ENCODE measurements at places on chromosomes 13 and 19.

DNA sequence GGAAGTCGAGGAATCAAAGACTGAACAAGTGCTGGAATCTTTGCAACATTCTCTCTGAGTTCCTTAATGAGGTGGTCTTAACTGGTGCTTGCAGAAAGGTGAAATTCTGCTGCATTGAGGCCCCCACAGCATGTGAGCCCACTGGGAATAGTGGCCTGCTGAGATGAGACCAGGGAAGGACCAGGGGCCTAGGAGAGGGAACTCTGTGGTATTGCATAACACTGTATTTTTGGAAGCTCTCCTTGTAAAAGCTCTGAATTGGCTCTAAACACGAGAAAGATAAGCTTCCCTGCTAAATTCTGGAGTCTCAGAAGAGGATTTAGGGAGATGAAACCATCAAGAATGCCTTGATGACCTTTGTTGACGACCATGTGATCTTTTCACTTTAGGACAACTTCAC lies 100.4 kb upstream of the TSC22D1 start:
- no peak for DNase-seq

DNA sequence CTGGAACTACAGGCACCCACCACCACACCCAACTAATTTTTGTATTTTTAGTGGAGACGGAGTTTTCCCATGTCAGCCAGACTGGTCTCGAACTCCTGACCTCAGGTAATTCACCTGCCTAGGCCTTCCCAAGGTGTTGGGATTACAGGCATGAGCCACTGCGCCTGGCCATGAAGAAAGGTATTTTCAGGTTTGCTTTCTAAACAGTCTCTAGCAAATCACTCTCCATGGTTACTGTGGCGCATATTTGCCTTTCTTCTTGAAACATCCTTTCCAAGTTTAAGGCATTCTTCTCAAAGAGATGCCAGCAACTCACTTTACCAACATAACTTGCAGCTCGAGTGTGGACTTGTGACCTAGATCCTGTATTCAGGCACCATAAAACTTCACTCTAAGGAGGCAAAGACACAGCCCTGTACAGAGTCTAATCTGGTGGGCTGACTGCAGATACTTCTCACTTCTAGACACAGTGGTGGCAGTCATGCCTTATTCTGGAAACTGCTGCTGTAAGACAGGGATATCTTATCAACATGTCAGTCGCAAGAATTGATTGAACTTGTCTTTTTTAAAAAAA lies 461.4 kb upstream of the TSHZ3 start:
- DNase-seq, result no peak

DNA sequence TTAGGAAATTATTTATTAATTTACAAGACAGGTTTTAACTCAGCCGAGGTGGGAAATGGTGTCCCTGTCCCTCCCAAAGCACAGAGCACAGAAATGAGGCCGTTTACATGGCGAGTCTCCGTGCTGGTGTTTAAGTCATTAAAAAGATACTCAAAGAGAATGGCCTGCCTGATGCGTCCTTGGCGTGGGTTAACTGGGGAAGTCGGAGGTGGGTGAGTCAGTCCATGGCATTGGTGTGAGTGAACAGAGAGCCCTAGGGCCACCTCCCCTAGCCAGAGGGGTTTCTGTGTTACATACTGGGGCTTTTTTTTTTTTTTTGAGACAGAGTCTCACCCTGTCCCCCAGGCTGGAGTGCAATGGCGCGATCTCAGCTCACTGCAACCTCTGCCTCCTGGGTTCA lies 3.9 kb downstream of the FEM1A start:
- DNase-seq, result no peak

- no peak for DNase-seq
These were observed 86.8 kb downstream of the TM9SF2 start for GRCh38 chr13:99587893-99588606.

DNA sequence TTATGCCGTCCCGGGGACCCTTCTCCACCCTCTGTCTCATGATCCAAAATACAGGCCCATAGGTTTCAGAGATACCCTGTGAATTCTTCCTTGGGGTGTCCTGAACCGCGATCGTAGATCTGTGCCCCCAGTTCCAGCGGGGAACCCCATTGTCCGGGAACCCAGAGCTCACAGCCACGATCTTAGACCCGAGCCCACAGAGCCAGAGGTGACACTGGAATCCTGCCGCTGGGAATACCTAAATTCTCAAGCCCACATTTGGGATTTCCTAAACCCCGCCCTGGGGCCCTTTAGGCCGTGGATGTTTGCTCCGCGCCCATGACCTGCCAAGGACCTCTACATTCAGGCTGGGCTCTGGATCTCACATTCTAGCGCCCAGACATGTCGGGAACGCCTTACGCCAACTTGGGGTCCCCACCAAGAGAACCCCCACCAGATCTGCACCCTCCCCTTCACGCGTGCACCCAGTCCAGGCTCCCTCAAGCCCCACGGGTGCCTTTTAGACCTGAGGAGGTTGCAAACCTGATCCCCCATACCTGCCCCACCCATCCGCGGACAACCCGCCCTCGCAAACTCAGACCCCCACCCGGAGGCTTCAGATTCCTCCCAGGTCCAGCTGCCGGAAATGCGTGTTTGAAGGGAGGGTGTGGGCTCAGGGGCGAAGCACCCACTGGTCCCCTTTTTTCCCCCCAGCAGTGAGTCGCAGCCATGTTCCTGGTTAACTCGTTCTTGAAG lies 605 bp downstream of the CAPNS1 start:
- peak; percentile 69 for DNase-seq

DNA sequence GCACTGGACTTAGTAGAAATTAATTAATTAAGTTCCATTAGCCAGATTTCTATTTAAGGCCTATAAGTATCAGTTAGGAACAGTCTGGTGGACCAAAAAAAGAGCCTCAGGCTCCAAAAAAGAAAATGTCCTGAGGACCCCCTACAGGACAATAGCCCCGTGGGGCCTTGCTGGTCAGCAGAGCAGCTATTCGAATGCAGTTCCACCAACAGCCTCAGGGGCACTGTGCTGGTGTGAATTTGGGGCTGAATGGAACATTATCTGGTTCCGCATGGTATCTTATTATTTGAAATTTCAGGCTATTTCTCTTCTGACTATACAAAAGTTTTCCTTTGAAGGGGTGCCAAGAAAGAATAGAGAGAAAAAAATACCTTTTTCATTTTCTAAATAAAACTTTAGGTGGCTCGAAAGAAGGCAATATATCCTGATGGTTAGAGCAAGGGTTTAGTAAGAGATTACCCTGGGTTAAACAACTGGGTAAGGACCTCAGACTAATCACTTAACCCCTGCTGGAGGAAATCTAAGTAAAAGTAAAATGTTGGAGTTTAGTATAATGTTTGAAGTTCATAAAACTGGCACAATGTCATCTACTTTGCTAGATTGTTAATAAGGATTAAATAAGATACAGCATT lies 147.2 kb downstream of the MIPEP start:
- DNase-seq, result no peak

DNA sequence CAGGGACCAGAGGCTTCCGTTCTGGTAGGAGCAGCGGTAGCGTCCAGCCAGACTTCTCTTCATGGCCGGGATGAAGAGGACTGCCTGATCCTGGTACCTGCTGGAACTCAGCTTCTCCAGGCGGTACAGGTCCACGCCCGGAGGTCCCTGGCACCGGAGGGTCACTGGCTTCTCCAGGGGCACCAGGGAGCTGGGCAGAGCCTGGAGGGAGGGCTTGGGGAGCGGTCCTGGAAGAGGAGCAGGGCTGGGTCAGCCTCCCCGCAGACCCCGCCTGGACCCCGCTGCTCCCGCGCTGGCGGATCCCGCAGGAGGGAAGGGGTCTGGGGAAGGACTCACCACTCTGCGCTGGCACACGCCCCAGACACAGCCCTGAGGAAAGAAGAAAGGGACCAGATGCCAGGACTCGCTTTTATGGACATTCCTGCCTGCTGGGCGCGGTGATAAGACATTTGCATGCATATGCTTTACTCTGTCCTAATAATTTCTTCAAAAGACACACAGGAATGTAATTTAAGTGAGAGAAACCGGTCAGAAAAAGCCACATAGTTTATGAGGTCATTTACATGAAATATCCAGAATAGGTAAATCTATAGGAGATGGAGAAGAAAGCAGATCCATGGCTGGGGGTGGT lies 5.8 kb downstream of the GP6 start:
- no peak for DNase-seq

GRCh38 chr19:49362929-49363267 lies 682 bp upstream of the TEAD2 start:
- no peak for DNase-seq

DNA sequence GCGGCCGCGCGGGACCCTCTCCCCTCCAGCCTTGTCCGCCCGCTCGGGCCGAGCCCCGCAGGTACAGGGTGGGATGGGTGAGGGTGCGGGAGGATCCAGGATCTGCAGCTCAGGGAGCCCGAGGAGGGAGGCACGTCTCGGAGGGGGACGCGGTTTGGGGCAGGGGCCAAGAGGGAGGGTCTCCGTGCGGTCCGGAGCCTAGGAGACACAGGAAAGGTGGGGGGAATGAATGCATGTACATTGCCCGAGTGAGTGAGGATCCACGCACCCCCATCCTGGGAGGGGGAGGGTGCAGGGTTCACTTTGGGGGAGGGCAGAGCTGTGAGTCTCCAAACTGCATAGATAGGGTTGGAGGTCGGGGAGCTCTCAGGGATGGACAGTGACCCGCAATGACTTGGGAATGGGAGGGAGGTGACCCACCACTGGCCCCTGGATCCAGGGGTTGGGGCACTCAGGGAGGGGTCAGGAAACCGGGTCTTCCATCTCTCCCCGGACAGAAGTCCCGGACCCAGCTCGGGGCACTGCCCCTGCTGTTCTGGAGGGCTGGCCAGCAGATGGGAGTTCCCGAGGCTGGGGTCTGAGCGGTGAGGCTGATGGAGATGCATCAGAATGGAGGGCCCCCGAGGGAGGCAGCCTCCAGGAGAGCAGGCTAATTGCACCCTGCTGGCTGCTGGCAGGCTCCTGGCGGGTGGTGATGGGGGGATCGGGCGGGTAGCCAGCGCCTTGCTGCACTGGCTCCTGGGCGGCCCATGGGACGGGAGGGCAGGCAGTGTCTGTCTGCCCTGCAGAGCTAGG lies 547 bp downstream of the KCNN1 start:
- DNase-seq, result no peak

DNA sequence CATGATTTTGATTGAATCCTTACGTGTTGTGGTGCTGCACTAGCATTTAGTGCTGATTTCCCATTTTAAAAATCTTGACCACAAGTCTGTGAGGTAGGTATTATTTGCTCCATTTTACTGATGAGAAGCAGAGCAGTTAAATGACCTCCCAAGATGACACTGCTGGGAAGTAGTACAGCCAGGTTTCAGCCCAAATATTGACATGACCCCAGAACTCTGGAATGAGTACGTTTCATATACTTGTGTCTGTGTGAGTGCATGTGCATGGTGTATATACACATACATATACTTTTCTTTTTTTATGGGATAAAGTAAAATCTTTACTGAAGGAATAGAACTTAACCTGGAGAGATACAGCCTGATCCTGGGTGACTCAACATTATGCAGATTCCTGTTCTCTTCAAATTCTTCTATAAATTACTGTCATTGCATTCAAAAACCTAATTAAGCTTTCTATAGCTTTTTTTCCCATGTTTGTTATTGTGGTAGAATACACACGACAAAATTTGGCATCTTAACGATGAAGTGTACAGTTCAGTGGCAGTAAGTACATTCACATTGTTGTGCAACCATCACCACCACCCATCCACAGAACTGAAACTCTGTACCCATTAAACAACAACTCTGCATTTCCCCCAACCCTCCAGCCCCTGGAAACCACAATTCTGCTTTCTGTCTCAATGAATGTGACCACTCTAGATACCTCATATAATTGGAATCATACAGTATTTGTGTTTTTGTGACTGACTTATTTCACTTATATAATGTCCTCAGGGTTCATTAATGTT lies 311.9 kb downstream of the MTUS2 start:
- DNase-seq, result no peak

DNA sequence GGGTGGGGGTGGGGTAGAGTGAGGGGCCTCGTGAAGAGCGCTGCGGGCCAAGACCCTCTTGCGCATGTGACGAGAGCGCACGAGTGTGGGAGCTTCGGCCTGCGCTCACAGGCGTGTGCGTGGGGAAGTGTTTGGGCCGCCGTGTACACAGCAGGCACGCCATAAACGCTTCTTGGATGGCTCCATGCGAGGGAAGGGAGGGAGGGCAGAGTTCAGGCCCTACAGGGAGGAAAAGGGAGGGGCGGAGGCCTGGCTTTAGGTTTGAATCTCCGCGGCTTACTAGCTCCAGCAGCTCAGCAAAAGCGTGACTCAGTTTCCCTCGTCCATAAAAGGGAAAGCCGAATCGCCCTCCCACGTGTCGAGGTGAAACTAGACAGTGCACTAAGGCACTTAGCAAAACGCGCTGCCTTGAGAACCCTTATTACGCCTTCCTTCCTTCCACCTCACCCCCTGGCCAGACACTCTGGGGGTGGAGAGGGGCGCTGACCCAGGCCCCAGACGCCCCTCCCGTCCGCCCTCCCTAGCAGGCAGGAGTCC lies 12.5 kb downstream of the GADD45B start:
- DNase-seq, result no peak

DNA sequence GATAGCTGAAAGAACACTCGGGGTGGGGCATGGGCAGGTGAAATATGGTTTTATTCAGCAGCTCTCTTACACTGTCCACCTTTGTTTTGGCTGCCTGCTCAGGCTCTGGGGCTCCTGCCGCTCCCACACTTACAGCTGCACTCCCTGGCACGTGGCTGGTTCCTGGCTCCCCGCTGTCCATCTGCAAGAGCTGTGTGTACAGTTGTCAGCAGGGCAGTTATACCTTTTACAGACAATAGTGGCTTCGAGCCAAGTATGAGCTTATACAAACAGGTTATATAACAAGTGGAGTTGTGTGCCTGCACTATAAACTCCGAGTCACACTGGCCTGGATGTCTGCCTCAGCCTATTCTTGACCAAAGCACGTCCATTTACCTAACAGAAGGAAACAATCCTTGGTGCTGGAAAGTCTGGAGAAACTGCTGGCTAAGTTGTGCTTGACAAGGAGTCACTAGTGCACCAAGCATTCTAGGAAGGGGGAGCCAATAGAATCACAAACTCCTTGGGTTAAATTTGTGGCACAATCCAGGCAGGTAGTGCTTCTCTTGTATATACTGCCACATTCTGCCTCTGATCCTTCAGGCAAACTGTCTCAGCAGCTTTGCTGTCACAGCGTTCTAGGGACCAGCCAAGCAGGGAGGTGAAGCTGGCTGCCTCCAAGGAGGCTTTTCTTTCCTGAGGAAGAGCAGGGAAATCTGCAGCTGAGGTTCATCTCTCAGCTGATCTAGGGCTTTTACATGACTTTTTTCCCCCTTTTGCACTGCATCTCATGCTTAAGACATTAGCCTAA lies 68.2 kb downstream of the NHLRC3 start:
- no peak for DNase-seq
